ENCODE measurements at places on chromosomes 12 and 14.
A peak's percentile ranks its signal among the peaks of the same experiment; 100 is the strongest.

DNA sequence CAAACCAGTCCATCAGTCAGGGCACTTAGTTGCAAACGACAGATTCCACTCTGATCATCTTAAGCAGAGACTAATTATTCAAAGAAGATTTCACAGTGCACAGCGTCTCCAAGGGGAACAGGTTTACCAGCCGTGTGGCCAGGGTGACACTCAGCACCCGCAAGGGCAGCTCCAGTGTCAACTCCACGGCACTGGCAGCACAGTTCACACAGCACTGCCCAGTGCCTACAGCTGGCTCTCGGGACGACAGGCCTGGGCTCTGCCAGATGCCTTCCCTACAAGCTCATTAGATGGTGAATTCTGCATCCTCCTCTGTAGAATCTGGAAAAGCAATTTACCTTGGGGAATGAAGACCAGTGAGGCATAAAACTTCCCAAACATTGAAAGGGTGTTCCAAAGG, 4.9 kb downstream of the OR10P1 start:
- no peak for DNase-seq

GRCh38 chr12:32196250-32197198, 89.9 kb downstream of the BICD1 start:
- DNase-seq, result no peak

- DNase-seq, result peak; percentile 19
Measured at GRCh38 chr12:103799857-103800771, 40.9 kb downstream of the NT5DC3 start.

DNA sequence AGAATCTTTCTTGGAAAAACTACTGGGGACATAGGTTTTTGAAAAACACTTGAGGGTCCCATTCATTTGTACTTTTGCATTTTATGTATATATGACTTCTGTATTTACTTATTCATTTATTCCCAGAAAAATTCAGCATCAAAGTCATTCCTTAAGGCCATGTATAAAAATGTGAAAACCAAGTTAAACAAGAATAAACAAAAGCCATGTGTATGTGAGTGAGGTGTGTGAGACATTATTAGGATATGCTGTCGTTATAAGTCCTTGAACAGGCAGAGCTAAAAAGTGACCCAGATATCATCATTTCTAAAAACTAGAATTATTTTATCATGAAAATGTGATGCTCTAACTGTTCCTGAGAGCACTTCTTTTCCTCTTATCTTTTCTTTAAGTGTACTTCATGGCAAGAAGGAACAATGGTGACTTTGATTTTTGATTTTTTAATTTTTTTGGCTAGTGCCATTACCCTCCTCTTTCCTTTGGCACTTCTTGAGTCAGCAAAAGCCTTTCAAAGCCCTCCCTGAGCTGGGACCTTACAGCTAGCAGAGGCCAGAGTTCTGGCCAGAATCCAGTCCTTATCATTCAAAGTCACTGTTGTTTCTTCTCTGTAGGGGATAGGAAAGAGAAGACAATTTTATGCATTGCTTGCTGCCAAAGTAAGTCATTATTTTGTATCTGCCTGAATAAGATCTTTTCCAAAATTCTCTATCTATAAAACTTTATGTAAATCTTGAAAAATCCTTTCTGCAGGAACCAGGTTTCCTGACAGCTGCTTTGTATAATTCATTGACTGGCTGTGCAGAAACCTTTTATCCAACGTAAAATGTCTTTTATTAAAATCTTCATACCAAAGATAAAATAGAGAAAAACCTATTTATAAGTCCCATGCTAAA, 419.7 kb upstream of the PRICKLE1 start:
- DNase-seq, result no peak

DNA sequence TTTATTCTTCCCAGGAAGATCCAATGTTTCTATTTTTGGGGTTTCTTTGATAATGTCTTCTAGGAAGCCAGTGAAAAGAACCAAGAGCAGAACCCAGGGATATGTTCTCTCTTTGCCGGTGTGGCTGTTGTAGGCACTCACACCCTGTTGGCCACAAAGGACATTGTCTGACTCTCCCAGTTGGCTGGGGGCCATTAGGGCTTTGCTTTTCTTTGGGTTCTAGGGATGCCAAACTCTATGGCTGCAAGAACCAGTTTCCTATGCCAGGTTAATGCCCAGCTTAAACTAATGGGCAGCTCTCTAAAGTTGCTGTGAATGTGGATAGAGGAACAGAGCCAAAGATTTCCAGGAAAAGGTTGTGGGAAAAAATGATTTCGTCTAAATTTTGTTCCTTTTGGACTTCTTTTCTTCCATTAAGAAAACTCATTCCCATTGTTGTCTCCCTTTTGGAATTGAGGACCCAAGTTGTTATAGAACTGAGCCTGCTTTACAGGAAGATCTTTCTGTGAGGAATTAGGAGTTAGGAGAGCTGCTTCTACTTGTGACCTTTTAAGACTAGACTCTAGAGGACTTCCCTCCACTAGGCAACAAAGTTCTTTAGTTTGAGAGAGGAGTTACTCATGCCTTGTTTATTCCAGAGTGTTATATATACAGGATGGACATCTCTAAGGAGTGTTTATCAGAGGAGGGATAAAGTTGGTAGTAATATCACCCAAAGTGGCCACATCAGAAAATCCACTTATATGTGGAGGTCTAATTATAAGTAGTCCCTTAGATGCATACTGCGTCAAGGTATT, 13.1 kb downstream of the COPZ1 start:
- DNase-seq, result no peak

DNA sequence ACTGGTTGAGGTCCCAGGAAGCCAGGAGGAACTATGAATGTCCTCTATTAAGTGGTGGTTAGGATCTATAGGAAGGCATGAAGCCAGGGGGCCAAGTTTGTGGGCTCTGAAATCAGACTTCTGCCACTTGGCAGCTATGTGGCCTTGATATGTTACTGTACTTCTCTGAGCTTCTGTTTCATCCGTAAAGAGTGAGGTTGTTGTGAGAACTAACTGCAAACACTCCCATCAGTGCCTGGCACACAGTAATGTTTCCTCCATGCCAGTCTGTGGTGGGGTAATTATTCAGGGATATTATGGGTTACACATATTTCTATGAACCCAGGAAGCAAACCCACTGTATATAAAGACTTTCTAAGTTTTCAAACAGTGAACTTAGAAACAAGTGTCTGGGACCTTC, 57.4 kb downstream of the PLXNC1 start:
- no peak for DNase-seq

DNA sequence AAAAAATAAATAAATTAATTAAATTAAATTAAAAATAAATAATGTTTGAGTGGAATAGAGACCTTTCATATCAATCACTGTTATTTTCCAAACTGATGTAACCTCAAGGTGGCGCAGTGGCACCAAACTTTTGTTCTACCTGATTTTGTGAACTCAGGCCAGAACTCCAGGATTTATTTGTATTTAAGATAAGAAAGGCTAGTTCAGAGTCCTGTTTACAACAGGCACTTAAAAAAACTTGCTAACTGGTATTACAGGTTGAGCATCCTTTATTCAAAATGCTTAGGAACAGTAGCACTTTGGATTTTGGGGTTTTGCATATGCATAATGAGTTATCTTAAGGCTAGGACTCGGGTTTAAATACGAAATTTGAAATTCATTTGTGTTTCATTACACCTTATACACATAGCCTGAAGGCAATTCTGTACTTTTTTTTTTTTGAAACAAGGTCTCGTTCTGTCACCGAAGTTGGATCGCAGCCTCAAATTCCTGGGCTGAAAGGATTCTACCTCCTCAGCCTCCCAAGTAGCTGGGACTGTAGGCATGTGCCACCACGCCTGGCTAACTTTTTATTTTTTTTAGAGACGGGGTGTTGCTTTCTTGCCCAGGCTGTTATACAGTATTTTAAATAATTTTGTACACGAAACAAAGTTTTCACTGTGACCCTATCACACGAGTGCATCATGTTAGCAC, 32.4 kb downstream of the YY1 start:
- peak; percentile 28 for DNase-seq

GRCh38 chr14:93056840-93057585, 58.7 kb downstream of the ITPK1 start:
- no peak for DNase-seq

DNA sequence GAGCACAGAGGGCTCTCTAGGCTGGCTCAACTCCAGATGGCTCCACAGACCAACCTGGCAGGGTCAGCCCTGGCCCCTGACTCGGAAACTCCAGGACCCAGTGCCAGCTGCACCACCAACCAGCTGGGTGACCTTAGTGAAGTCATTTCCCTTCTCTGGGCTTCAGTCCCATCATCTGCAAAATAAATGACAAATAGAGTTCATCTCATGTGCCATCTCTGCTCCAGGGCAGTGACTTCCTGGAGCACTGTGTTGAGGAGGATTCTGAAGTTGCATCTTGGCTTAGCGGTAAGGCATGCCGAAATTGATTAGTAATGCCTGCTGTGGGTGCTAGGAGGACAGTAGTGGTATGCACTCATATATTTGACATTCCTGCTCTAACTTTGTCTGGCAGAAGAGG, 31.5 kb downstream of the DTX1 start:
- DNase-seq, result no peak

DNA sequence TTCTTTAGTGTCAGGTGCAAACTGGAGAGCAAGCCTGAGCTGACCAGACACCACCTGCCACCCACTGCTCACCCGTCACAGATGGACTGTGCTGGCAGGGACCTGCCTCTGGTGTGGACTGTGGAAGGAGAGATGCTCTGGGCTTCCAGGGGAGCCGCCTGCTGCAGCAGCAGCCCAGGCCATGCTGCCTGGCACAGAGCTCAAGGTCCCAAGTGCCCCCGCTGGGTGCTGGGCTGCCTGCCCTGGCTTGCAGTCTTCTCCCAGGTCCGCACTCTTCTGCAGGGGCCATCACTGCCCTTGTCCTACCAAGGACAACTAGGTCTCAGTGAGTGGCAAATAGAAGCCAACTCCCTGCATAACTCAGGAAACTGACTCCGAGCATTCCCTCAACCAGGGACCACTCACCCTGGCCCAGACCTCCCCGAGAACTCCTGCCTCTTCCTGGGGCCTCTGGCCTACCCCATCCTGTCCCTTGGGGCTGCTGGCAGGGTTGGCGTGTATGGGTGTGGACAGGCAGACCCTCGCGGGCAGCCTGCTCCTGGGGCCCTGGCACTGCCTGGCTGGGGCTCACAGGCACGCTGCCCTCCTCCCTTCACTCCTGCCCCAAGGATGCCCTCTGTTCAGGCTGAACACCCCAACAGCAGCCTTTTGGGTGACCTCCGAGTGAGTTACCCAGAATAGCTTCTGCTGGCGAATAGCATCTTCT, 9.3 kb downstream of the AMN start:
- DNase-seq, result no peak

GRCh38 chr14:82642425-82642824, 1108.8 kb upstream of the SEL1L start:
- DNase-seq, result no peak

GRCh38 chr12:12563290-12563928, 746 bp upstream of the DUSP16 start:
- no peak for DNase-seq

- no peak for DNase-seq
Measured at GRCh38 chr12:6768437-6768914, 2.3 kb downstream of the PTMS start.

- DNase-seq, result no peak
Measured at GRCh38 chr14:79482825-79483224, 728.5 kb downstream of the DIO2 start.

DNA sequence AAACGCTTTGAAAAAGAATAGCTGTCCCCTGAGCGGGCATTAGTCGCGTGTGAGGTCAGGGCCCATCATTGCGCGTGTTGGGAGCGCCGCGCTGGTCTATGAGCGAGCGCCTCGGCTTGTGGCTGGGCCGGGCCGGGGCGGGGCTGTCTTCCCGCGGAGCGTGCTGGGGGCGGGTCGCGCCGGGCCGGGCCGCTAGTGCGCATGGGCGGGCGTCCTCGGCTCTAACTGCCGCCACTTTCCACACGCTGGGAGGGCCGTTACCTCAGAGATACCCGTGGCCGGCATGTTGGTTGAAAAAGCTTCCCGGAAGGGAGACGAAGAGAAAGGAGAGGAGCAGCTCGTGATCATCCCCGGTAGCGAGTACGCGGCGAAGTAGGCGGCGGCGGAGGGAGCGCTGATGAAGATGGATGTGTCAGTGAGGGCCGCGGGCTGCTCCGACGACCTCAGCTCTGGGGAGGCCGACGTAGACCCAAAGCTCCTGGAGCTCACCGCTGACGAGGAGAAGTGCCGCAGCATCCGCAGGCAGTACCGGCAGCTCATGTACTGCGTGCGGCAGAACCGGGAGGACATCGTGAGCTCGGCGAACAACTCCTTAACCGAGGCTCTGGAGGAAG, at the start of gene EID3:
Gene EID3, plus strand, starts transcription at position 202 of the 614 bp plus-strand sequence. Its CDS starts 196 bp downstream, at position 398.
- no peak for DNase-seq

GRCh38 chr14:24674204-24674970, 40.4 kb upstream of the GZMB start:
- peak; percentile 27 for DNase-seq

DNA sequence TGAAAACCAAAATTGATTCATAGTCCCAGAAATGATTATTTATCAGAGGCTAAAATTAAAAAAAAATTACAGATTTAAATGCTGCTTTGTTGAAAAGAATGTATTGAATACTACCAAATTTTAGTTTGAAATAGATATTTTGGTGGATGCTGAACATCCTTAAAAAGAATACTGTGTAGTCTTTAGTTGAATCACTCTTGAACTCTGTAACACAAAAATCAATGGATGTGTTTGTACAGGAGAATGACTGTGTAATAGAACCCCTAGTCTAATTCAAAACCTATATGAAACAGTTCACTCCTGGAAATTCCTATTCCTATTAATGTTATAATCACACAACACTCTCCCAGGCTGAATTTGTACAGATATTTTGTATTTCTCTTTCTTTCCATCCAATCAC, 1.5 kb upstream of the TSPAN8 start:
- no peak for DNase-seq

DNA sequence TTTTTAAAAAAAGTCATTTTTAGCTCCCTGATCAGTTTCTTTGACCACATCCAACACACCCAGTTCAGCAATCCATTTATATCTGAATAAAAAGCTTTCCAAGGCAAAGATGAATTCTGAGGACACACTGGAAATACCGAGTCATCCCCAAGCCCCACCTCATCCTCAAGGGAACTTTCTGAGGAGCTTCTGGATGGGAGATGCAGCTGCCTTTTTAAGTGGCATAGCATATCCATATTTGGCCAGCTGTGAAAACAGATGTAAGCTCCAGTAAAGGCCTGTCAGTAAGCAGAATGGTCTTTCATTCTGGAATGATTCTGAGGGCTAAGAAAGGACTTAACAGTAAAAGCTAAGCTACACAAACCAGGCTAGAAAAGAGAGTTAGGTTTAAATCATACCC, 18.4 kb downstream of the ZFYVE1 start:
- no peak for DNase-seq

DNA sequence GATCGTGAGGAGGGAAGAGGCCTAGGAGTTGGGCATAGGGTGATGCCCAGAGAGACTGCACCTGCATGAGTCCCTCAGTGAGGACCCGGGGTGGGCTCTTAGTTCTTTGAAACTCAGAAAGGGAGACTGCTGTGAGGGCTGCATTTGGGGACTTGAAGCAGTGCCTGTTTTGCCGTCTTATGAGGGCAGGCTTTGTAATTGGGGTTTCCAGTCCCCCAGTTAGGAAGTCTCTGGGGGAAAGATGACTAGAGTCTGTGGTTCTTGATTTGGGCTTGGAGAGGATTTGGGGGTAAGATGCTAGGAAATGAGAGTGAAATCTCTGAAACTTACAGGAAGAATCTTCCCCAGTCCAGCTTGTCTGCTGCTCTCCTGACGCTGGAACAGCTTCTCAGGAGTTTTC, 99.6 kb downstream of the ARF6 start:
- no peak for DNase-seq
